ENCODE measurements at places on chromosomes 16 and 17. TPM values are rescaled to one million over a fixed set of nuclear protein-coding genes. Genes with fewer than 3 reads are reported as not detected.

GRCh38 chr16:1260101-1260680 lies 4.3 kb downstream of the TPSD1 start:
- no peak for DNase-seq

DNA sequence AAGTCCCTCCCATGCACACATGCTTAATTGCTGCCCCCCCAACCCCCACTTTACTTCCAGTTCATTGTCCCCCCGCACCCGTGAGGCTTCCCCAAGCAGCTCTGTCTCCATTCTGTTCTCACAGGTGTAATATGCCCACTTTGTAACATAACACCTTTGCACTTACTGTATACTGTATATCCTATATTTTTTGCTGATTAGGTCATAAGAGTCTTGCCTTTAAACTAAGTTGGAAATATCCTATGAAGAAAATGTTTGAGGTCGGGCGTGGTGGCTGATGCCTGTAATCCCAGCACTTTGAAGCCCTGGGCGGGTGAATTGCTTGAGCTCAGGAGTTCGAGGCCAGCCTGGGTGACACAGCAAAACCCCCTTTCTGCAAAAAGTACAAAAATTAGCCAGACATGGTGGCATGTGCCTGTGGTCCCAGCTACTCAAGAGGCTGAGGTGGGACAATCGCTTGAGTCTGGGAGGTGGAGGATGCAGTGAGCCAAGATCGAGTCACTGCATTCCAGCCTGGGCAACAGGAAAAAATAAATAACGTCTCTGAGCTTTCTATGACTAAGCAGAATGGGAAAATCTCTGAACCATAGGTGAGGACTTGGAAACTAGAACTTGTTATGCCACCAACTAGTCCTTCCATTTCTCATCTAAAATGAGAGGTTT lies 76.1 kb downstream of the TNRC6C start:
- peak; percentile 67 for DNase-seq

DNA sequence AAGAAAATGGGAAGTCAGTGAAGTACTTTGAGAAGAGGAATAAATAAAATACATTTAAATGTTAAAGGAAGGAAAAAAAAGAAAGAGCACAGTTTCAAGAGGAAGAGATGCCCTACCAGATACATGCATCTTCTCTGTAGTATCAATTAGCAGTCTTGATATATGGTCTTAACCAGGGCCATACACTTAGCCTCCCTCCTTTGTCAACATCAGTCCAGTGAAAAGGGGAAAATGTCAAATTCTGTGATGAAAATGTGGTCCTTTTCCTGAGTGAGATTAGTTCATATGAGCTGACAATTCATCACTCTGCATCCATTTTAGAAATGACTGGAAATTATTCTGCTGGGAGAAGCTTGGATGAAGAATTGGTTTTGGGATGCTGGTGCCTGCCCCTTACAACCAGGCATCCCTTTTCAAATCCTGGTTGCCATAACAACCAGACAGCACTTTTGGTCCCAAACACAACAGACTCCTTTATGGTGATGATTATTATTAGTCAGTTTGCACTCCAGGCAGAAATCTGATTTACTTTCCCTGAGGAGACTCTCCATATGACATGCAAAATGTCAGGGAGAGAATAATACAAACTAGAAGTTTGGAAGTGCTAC lies 933.6 kb upstream of the CDH8 start:
- no peak for DNase-seq

- DNase-seq: peak; percentile 27
Observed at GRCh38 chr17:55341432-55341831, 76.7 kb downstream of the HLF start.

DNA sequence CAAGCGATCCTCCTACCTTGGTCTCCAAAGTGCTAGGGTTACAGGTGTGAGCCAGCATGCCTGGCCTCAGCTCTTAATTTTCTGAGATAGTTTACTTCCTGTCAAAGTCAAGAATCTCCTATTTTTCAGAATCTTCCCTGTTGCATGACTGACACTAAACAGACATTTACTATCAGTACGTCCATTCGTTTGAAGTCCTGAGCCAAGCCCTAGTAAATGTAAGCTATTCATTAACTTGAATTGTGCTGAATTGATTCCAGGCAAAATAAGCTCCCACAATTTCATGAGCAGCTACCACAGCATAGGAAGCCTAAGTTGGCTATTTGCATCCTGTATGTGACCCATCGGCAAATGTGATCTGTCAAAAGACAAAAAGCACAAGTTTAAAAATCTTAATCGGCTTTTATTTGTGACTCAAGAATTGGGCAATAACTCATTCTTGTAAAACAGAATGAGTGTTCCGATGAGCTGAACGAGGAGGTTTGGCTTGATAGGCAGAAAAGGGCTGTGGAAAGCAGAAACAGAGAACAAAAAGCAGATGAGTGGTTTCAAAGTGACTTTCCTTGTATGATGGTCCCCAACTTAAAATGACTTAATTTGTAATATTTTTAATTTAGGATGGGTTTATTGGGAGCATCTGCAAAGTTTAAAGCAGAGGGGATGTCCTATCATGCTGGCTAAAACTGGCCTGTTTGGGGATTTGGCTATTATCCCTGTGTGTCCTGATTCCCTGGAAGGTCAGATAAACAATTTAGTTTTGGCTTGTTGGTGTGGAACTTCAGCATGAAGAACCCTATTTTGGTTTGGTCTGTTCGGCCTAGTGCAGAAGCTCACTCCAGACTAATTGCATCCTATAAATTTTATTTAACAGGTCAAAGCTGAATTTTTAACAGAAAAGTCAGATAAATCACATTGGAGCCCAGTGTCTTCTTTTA lies 14.2 kb downstream of the RNF112 start:
- DNase-seq: peak; percentile 23

DNA sequence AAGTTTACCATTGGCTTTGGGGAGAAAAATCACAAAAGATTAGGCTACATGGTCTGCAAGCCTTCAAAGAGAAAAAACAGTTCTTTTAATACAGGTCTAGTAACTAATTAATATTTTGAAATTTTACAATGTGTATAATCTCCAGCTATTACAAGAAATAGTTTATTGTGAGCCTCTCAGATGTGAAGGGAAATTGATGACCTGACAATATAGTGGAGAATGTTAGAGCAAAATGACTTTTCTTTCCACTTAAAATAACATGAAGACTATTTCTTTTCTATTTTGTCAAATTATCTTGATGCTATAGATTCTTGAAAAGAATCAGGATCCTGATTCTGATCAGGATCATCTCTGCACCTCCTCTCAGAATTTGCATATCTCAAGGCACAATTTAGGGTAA lies 362.3 kb downstream of the PMP22 start:
- no peak for DNase-seq

DNA sequence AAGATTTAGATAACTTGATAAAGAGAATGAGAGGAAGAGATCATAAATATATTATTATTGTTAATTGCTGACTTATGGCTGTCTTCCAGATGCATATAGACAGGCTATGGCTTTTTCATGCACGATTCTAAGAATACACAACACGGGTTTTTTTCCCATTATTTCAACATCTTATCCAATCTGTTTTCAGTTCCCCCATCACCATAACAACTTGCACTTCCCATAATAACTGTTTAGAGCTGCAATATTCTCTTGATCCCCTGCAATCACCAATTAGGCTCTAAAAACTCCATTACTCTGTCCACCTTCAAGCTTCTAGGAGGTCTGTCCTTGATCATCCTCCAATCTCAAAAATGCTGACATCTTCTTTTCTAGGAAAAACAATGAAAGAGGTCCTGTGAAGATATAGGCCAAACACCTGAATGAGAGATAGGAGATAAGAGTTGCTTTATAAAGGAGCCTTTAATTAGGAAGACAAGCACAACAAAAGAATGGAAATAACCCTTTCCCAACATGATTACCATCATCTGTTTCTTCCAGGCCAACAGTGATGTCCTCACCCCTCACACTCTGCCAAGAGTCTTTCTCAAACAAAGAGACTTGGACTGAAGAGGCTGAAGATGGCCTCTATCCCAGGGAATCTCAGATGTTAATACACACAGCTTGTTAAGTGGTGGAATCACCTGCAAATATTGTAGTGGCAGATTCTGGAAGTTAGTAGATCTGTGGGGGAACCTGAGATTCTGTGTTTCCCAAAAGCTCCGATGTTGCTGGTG lies 32.2 kb upstream of the CCL2 start:
- no peak for DNase-seq

GRCh38 chr17:50853015-50853615 lies 13.0 kb downstream of the TOB1 start:
- no peak for DNase-seq

GRCh38 chr17:31392002-31392855 lies 754 bp downstream of the RAB11FIP4 start:
- DNase-seq: no peak

GRCh38 chr16:23861874-23862273 lies 26.1 kb downstream of the PRKCB start:
- no peak for DNase-seq

GRCh38 chr17:27622986-27623385 lies 8.0 kb upstream of the LGALS9 start:
- DNase-seq: no peak

DNA sequence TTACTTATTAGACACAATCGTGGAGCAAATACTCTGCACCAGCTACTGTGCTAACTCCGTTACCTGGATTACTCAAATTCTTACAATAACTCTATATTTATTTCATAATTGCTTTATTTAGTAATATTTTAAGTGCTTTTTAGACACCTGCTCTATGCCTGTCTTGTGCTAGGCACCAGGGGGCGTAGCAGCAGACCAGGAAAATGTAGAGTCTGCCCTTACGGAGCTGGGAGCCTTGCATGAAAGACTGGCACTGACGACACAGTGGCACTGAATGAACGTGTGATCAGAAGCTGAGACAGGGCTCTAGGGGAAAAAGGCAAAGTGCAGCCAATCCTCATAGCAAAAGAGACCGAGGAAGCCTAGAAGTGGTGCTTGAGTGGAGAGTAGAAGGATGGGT lies 486.5 kb downstream of the CDH13 start:
- DNase-seq: peak; percentile 31

DNA sequence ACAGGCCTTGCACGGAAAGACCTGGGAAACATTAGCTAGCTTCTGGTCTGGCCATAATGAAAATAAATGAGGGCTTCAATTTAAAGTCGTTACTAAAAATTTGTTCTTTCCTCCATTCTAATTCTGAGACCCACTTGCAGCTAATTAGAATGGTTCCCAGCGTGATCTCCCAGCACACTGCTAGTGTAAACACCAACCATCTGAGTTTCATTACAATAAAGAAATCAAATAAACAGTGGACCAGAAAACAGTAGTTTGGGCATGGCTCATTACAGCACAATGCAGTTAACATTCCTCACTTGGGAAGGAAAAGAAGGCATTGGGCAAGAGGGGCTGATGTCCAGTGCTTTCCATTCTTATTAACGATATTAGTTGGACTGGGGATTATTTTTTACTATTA lies 410.9 kb upstream of the SOX9 start:
- DNase-seq: peak; percentile 26

DNA sequence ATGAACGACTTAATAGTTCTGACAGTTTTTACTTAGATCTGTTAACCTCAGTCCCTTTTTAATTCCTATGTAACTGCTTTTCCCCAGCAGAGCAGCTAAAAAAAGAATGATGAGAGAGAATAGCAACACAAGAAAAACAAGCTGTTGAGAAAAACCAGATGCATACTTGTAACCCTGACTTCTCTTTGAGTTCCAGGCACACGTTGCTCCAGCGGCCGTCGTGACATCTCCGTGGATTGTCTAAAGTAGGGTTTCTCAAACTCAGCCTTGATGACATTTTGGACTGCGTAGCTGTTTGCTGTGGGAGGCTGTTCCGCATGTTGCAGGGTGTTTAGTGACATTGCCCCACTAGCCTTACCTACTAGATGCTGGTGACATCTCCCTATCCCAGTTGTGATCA lies 324.0 kb downstream of the SNX29 start:
- no peak for DNase-seq

DNA sequence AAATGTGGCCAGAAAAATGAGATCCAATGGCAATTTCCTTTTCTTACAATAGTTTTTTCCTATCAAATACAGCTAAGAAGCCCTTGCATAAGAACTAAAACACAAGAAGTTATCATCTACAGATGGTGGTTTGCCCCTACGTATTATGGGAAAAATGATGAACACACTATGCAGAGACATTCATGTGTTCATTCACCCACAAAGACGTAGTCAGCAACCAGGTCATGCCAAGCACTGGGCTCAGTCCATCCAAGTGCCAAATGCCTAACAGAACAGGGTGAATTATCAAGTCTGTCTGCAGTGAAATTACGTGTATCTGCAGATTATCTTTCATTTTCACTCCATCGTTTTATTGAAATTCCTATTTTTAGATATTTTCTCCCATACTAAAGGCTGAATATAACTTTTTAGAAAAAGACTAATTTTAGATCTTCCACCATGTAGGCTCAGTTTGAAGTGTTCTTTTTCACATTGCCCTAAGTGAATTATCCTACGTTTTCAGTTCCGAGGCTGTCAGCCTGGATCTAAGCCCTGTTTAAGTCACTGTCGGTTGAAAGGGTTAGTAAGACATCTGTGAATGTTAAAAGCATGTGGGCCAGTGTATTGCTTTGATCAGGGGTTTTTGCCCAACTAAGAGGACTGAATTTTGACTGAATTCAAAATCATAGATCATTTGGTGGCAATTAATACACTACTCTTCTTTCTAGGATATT lies 78.1 kb upstream of the DHX40 start:
- no peak for DNase-seq

- no peak for DNase-seq
Observed at GRCh38 chr17:28864991-28865849, 10.4 kb downstream of the ERAL1 start.

DNA sequence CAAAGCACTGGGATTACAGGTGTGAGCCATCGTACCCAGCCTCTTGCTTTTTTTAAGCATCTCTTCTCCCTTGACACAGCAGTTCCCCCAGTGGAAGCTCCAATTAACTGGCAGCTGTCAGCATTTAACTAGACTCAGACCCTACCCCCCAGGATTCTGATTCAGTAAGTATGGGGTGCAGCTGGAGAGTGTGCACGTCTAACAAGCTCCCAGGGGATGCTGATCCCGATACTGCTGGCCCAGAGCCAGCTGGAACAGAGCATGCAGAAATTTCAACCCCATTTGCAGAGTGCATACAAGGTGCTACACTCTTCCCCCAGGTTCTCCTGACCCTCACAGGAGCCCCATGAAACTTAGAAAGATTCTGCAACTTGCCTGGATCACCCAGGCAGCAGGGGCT lies 27.7 kb upstream of the BCO1 start:
- no peak for DNase-seq

The SYCE1L gene
- not detected for total RNA-seq

The CCL16 gene
- not detected for total RNA-seq

The DEXI gene
- total RNA-seq: 43.7 TPM

The TAF15 gene
- 46.8 TPM for total RNA-seq

The LPO gene
- not detected for total RNA-seq

The EZH1 gene
- 17.6 TPM for total RNA-seq

The SMIM5 gene
- total RNA-seq: not detected

The KCTD11 gene
- 10.8 TPM for total RNA-seq

Measured in IMR-90 (cell line).